ENCODE measurements at places on chromosomes 1 and 21.

- no peak for DNase-seq
These were observed 9.4 kb downstream of the TIAM1 start for GRCh38 chr21:31334648-31335121.

DNA sequence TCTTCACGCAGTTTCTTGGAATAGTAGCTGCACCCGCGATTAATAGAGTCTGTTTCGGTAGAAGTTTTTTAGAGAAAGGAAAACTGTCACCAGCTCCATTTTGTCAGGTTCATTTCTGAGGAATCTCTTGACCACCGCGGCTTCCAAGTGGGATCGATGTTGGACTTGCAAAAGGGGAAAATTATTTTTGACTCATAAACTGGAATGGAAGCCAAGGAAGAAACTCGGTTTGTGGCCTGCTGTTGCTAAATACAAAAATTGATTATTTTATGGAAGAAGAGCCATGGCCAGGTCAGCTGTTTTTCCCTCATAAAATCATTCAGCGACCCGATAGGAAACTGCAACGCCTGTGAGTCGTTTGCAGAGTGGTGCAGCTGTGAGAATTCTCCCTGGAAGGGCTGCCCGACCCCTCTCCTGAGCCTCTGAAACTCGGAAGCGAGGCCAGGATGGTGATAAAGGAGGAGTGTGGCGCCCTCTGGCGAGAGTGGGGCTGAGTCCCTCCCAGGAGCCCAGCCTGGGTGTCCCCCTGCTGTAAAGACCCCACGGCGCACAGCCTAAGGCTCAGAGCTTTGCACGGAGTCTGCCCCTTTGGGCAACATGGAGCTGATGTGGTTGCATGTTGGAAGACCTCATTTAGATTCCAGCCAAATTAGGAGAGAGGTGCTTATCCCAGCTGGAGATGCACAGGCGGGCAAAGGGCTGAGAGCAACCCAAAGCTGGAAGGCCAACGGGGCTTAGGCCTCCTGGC is 83.6 kb upstream of the SLC25A33 start:
- DNase-seq: peak; percentile 42

DNA sequence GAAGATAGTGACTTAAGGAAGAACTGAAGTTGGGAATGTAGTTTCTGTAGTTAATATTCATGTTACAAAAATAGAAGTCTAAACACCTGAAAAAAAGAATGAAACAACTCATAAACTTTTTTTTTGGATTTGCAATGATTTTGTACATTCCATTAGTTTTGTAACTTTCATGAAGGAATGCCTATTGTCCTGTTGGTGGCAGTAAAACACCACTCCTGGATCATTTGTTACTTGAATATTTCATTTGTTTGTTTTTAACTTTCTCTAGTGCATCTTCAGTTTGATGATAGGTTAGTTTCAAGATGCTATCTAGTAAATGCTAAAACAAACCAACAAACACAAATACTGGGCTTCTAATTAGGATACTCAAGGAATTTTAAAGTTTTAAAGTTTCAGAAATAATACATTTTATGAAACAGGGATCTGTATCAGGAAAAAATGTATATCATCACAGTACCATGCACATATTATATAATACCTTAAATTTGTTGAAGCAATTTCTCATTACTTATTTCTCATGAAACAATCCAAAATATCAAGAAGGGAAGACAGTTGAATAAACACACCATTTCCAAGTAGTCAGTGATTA is 229.7 kb upstream of the CACYBP start:
- no peak for DNase-seq

GRCh38 chr1:210989905-210990304 is 144.0 kb downstream of the KCNH1 start:
- DNase-seq: no peak

DNA sequence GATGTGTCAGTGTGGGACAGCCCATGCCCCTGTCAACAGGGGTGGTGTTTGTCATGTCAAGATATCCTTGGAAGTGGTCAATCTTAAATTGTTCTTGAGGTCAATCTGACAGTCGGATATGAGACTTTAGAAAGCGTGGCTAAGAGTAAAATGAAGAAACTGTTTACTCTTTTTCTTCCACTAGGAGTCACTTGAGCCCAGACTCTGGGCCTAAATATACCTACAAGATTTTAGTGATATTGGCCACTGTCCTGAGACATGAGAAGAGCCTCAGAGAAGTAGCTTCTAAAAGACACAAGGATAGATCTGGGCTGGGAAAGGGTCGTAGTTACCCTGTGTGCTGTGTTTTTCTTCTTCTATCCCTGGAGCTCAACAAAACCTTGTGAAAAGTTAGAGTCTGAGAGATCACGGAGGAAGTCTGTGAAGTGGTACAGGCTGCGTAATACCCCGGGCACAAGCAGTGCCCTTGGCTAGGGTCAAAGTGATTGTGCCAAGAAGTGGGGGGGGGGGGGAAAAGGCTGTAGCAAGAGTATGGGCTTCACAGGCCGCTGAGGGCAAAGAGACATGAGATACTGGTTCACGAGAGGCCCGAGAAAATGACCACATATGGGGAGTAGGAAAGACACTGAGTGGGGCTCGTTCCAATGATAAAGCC is 355.2 kb upstream of the GREM2 start:
- DNase-seq: no peak

GRCh38 chr1:1307261-1307922 is 338 bp downstream of the ACAP3 start:
- no peak for DNase-seq

DNA sequence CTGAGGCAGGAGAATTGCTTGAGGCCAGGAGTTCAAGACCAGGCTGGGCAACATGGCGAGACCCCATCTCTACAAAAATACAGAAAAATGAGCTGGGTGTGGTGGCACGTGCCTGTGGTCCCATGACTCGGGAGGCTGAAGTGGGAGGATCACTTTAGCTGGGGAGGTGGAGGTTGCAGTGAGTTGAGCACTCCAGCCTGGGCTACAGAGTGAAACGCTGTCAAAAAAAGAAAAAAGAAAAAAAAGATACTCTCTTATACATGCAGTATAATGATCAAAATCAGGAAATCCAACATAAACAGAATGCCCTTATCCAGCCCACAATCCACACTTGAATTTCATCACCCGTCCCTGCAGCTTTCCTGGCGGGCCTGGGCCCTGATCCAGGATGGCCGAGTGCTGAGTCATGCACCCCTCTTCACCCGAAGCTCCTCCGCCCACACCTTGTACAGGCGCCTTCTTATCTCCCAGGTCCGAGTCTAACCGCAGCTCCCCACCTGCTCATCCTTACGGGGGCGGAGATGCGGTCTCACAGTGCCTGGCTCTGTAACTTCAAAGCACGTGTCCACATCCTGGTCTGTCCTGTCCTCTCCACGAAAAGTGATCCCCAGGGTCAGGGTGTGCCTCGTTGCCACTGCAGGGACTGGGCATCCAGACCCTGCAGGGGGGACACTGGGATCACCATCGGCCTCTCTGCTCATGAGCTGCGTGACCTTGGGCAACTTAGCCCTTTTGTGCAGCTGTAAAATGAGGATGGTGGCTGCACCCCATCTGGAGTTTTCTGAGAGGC is 120.2 kb upstream of the SLC45A1 start:
- no peak for DNase-seq

DNA sequence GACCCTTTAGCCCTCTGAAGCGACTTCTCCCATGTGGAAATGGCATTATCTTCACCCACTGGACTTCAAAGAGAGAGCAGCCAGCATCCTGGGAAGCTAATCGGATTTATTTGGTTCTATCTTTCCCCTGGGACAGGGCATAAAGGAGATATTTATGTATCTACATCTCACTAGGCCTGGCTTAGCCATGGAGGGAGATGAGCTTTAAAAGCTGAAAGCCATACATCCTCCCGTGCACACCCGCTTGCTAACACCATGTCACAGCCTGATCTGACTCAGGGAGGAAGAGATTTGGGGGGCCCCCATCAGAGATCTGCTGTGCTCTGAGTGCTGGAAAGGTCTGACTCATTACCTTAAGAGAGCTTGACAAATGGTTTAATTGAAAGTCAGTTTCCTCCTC is 155.9 kb downstream of the PLXNA2 start:
- DNase-seq: no peak

- no peak for DNase-seq
These were observed 498.7 kb upstream of the NFIA start for GRCh38 chr1:60583696-60584095.

GRCh38 chr1:206643118-206643698 is 7.9 kb downstream of the DYRK3 start:
- DNase-seq: no peak

DNA sequence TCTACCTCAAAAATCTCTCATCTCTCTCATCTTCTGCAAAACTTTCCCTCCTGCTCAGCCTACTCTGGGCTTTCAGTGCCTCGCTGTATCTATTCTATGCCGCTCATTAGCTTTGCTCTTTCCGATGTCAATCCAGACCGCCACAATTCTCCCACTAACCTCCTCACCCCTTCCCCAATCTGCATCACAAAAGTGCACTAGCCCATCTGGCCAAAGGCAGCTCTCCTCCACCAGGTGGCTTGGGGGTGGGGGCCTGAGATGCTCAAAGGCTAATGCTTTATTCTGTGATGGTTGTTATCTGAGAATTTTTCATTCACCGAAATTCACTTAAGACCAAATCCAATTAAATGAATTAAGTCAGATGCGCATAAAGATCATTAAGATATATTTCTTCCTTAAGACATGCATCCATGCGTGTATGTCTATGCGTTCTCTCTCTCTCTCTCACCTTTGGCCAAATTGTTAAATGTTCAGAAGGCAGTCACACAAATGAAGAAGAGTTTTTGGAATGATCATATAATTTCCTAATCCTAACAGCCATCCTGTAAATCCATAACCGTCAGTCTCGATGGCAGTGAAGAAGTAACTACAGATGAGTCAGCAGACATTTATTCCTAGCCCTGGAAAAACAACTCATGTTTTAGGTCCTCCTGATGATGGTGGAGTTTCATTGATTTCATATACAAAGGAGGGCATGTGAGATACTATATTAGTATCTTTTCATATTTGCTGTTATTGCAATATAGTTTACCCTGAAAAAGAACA is 111.3 kb downstream of the C1orf21 start:
- no peak for DNase-seq

- DNase-seq: no peak
These were observed 43.1 kb downstream of the ATP2B4 start for GRCh38 chr1:203669739-203670138.

DNA sequence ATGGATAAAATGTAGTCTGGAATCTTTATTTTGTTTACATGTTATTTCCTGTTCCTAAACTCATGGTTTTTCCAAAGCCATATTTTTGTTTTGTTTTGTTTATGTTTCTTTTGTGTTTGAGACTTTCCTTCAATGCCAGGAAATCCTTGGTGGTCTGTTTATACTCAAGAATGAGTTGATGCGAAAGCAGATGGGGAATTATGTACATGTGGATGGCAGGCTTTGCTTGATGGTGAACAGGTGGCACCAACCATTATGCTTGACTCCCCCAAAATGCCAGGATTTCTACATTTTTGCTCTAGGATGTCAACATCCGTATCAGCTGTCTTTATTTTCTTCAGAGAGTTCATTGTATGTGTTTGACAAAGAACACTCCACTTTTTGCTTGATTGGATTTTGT is 448.5 kb downstream of the PRDM2 start:
- DNase-seq: no peak

DNA sequence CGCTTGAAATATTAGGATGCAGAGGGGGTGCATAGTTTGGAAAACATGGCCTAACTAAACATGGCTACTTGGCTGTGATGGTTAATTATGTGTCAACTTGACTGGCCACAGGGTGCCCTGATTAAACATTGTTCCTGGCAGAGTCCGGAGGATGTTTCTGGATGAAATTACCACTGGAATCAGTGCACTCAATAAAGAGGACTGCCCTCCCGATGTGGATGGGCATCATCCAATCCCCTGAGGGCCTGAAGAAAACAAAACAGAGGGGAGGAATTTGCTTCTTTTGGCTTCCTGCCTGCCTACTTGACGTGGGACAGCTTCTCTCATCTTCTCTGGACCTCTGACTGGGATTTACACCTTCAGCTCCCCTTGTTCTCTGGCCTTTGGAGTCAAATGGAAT is 79.1 kb upstream of the KCNE2 start:
- DNase-seq: no peak

DNA sequence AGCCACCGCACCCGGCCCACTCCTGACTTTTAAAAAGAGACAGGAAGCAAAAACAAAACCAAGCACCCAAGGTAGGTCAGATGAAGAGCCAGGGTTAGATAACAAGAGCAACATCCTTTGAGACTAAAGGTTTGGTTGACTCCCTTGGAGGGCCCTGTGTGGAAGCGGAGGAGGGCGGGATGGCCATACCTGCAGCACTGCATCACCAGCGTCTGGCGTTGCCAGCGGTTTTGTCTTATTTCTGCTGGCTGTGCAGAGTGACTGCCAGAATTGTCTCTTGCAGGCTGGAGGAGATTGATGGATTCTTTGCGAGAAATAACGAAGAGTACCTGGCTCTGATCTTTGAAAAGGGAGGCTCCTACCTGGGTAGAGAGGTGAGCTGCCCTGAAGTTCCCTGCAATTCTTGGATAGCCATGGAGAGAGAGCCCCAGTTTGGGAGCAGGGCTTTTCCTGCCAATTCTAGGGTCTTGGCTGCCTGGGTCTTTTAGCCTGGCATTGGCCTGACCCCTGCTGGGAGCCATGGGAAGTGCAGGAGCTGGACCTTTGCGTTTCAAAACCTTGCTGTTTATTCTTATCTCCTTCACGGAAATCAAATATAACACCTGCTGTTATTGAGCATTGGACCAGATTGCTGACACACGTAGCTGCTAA is 24.0 kb downstream of the QSOX1 start:
- DNase-seq: peak; percentile 49

DNA sequence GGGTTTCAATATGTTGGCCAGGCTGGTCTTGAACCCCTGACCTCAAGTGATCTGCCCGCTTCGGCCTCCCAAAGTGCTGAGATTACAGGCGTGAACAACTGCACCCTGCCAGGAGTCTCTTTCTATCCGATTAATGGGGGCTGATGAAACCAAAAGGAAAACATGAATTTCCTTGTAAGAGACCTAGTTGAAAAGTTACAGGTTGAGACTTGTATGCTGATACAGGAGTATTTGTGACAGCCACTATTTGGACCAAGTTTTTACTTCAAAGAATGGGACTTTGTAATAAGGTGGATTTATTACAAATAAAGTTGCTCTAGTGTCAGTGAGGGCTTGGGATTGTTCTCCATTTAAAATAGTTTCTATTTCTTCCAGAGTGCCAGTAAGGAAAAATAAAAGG is 43.6 kb upstream of the TMEM61 start:
- DNase-seq: no peak

DNA sequence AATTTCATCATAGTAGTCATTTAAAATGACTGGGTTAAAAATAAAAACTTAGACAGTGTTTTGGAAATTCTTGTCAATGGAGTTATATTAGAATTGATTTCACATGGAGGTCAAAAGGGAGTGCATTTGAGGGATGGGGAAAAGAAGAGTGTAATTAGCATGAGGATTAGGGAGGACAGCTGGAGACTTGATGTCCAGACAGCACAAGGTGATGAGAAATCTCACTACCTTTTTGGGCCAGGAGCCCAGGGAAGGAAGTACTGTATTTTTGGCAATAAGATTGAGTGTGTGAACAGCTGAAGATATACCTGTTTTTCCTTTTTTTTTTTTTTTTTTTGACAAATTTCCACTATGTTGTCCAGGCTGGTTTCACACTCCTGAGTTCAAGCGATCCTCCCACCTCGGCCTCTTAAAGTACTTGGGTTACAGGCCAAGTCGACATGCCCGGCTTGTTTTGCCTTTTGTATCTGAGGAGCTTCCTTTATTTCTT is 163.6 kb downstream of the PAPPA2 start:
- DNase-seq: no peak

GRCh38 chr1:26191739-26192138 is 1.3 kb downstream of the CATSPER4 start:
- DNase-seq: no peak

All from stimulated activated CD8-positive, alpha-beta memory T cell treated with anti-CD3 and anti-CD28 coated beads, Interleukin-15, amount 100 ng/mL, for 1 hour (primary cell).